ENCODE measurements at places on chromosomes 6 and 20. TPM values are rescaled to one million over a fixed set of nuclear protein-coding genes. Genes with fewer than 3 reads are reported as not detected.

- DNase-seq, result no peak
Observed at GRCh38 chr6:21965016-21965415, 331.8 kb downstream of the PRL start.

TGM2 gene
- 773 TPM for total RNA-seq

DNA sequence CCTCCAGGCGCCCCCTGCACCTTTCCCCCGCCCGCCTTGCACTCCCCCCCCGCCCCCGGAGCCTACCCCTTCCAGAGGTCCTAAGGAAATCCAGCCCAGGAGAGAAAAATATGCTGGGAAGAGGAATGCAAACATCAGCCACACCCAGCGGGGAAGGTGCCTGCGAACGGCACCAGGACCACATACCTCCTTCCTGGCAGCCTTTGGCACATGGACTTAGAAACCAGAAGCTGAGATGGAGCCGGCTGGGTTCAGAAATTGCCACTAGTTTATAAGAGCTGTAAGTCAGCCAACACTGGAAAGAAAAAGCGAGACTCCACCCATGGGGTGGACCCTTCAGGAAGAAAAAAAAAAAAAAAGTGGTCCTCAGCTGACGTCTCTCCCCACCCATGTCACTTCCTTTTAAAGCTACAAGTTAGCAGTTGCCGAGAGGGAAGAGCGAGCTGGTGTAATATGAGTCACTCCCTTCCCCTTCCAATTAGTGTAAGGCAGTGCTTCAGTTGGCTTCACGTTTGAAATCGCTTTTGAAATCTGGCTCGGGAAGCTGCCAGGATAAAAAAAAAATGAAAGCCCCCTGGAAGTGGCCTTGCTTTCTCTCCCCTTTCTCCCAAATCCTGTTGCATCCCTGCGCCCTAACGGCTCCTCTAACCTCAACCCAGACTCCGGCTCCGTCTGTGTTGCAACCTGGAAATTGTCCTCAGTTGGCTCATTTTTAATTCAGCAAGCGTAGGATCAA lies at the start of gene AGPAT4:
Gene AGPAT4, minus strand, starts transcription at position 310 of the 736 bp plus-strand sequence. CDS start 41,848 bp downstream, outside the sequence.
- DNase-seq, result peak; percentile 89

C4A gene
- total RNA-seq, result 2.2 TPM

- no peak for DNase-seq
Observed at GRCh38 chr6:36788768-36789167, 50.5 kb downstream of the CPNE5 start.

GRCh38 chr20:2386516-2387179 lies 5.9 kb downstream of the TGM6 start:
- DNase-seq, result no peak

DNA sequence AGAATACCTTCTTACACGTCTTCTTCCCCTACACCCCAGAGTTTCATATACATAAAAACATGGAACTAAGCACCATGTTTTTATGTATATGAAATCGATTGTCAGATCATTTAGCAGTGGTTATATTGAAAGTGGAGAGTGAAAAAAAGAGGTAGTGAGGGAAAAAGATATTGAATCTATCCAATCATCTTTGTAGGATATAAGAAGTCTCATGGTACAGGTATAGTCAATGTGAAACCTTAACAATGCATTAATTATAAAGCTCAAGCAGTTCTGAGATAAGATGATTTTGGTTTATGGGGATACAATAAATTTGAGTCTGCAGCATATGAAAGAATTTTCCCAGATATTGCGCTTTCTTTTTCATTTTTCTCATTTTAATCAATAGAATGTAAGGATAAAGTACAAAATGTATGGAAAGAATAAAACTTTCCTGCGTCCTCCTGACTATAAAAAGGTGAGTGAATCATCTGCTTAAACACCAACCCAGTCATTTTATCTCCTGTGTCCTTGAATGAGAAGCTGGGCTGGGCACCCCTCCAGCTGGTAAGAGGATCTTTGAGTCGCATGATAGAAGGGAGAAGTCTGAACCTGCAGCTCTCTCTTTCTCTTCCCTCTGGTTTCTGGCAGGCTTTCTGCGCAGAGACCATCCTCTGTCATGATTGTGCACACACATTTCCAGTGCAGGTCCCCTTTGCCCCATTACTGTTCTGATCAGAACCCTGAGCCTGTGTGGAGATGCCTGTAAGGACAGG lies 28.1 kb upstream of the AKIRIN2 start:
- peak; percentile 80 for DNase-seq

DNA sequence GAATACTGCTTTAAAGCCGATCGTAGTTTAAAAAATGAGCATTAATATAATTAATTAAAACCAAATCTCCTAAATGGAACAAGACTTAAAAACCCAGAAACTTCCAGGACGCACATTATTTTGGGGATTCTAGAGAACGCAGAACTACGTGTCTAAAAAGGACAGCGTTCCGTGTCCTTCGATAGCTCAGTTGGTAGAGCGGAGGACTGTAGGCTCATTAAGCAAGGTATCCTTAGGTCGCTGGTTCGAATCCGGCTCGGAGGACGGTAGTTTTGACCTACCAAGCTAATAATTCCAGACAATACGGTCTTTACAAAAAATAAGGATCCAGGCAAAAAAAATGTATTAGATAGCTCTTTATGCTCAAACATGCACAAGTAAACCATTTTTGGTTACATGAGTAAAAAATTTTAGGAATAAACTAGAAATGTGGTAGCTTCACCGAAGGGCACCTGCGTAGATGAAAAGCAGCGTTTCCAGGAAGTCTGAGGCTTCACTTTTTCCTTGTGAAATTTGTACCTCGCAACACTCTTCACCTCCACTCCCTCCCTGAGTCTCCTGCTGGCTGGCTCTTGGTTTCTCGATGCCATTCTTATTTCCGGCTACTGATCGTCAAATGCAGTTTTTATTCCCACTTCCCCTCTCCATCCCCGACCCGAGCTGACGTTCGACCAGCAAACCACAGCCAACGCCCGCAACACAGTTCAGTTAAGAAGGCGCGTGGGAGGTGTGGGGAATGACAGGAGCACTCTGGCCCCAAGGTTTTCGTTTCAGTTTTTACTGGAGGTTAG lies 19.6 kb upstream of the ABT1 start:
- peak; percentile 34 for DNase-seq

DNA sequence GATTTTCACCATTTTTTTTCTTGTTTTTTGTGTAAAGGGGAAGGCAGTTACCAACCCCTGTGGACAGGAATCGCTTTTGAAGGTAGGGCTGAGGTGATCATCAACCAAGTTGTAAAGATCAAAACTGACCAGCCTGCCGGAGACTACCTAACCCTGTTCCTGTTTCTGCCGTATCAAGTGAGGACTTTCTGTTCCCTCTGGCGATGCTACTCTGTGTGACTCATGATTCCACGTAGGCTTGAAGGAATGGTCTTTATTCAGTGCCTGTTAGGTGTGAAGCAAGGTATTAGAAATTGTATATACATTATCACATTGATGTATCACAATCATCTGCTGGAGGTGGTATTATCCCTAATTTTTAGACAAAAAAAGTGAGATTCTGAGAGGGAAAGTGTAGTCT lies 161.3 kb downstream of the SOX4 start:
- peak; percentile 89 for DNase-seq

- no peak for DNase-seq
Observed at GRCh38 chr6:160154471-160154870, 32.9 kb downstream of the SLC22A1 start.

GRCh38 chr6:80438772-80439171 lies 332.3 kb downstream of the BCKDHB start:
- peak; percentile 87 for DNase-seq

TNFRSF6B gene
- total RNA-seq, result 41.6 TPM

DNA sequence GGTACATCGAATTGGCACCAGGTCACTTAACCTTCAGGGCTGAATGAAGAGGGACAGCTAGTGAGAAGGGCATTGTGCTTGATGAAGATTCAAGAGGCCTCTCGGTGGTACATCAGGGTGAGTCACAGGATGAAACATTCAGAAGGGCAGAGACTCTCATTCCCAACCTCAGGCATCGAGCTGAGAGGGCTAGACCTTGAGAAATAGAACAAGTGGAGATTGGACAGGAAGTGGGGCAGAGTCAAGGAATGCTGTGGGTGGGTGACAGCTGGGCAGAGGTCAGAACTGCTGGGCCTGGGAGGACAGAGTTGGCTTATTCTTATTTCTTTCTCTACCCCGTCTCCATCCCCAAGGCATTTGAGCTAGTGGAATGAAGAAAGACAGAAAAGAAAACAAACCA lies 126.0 kb downstream of the SCML4 start:
- DNase-seq, result no peak

DNA sequence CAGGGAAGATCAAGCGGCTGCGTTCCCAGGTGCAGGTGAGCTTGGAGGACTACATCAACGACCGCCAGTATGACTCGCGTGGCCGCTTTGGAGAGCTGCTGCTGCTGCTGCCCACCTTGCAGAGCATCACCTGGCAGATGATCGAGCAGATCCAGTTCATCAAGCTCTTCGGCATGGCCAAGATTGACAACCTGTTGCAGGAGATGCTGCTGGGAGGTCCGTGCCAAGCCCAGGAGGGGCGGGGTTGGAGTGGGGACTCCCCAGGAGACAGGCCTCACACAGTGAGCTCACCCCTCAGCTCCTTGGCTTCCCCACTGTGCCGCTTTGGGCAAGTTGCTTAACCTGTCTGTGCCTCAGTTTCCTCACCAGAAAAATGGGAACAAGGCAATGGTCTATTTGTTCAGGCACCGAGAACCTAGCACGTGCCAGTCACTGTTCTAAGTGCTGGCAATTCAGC lies 51.6 kb upstream of the TTPAL start:
- no peak for DNase-seq

GRCh38 chr6:20243288-20243687 lies 31.0 kb upstream of the MBOAT1 start:
- DNase-seq, result no peak

DNA sequence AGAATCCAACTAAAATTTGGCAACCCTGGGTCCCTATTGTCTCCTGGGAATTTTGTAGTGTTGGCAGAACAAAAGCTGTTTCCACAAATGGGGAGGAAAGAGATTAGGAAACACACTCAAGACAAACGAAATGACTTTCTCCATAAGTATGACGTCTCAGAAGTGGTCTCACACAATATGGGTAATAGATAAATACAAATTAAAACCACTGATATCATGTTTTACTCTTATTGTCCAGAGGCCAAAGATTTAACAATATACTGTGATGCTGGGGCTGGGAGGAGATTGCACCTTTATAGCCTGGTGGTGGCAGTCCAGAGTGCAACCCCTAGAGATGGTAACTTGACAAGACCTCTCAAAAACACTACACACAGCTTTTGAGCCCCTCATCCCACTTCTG lies 18.6 kb downstream of the FKBP1A start:
- DNase-seq, result no peak

PMEPA1 gene
- total RNA-seq, result 21.9 TPM

All from PC-3 (cell line).